ENCODE measurements at places on chromosomes 6 and 20. TPM values are rescaled to one million over a fixed set of nuclear protein-coding genes. Genes with fewer than 3 reads are reported as not detected.

- H3K27ac ChIP-seq, result peak overlapping the region; percentile 79
- peak overlapping the region; percentile 78 for H3K4me3 ChIP-seq
- peaks cover 56% of the 10 kb centered on the region for H3K36me3 ChIP-seq
- H3K4me1 ChIP-seq, result peaks cover 79% of the 10 kb centered on the region
- no peak for DNase-seq
- H3K27me3 ChIP-seq, result peaks cover 10% of the 10 kb centered on the region
Observed at GRCh38 chr20:48737434-48738093, 90.2 kb downstream of the PREX1 start.

Gene SALL4
- 0.08 TPM for polyA plus RNA-seq

- H3K4me1 ChIP-seq, result no peaks in the 10 kb centered on the region
- H3K27ac ChIP-seq, result no peak overlapping the region
- DNase-seq, result no peak
- no peaks in the 10 kb centered on the region for H3K36me3 ChIP-seq
- H3K27me3 ChIP-seq, result peaks cover 2% of the 10 kb centered on the region
Observed at GRCh38 chr6:113089056-113089455, 741.9 kb downstream of the RFPL4B start.

Gene ZBTB12
- polyA plus RNA-seq, result not detected

Gene FOXC1
- polyA plus RNA-seq, result not detected

GRCh38 chr6:140382355-140382754 lies 1007.9 kb upstream of the CITED2 start:
- H3K27me3 ChIP-seq, result no peaks in the 10 kb centered on the region
- no peaks in the 10 kb centered on the region for H3K36me3 ChIP-seq
- no peak overlapping the region for H3K4me3 ChIP-seq
- no peaks in the 10 kb centered on the region for H3K4me1 ChIP-seq

DNA sequence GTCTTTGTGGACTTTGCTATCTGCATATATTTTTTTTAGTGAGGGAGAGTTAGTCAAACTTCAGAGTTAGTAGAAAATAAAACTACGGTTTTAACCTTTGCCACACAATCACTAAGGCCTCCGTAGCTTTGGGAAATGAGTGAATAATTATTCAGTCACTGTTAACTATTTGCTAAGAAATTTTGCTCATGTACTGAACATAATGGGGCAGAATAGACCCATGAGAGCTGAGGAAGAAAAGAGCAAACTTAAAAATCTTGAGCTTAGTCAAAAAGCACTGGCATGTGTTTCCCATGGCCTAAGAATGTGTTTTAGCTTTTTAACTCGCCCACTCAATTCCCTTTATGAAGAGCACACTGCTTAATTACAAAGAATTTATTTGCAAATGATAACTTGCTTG lies 60.4 kb upstream of the SUPT3H start:
- no peaks in the 10 kb centered on the region for H3K36me3 ChIP-seq
- H3K4me3 ChIP-seq, result no peak overlapping the region
- no peak overlapping the region for H3K27ac ChIP-seq
- peaks cover 29% of the 10 kb centered on the region for H3K4me1 ChIP-seq
- DNase-seq, result no peak
- peaks cover 3% of the 10 kb centered on the region for H3K27me3 ChIP-seq

DNA sequence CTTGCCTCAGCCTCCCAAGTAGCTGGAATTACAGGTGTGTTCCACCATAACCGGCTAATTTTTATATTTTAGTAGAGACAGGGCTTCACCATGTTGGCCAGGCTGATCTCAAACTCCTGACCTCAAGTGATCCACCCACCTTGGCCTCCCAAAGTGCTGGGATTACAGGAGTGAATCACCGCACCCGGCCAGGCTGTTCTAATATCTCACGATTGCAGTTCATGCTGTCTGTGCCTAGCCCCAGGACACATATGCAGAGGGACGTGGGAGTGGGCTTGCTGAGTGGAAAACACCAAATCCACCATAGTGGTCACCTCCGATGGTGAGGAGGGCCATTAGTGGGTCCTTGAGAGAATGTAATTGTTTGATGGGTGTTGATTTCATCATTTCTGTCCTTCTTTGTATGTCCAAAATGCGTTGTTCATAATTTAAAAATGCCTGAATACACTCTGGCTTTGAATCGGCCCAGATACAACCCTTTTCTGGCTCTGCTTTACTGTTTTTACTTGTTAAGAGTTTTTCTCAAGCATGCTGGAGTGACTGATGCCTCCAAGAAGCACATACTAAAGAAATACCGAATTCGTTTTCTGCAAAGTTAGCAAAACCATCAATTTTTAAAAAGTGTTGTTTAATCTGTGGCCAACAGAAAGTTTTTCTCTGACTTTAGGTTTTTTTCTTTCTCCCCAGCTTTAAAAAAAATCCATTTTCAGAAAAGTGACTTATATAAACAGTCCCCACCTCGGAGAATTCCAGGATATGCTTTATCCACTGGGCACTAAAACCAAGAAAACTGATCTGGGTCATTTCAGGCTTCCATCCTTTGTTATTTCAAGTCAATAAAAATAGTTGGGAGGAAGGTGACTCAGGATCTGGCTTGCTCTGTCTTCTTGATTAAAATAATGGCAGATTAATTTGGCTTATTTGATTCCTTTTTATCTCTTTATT lies 18.8 kb upstream of the RALGAPA2 start:
- no peak for DNase-seq
- H3K36me3 ChIP-seq, result no peaks in the 10 kb centered on the region
- H3K27ac ChIP-seq, result no peak overlapping the region
- peaks cover 8% of the 10 kb centered on the region for H3K27me3 ChIP-seq

DNA sequence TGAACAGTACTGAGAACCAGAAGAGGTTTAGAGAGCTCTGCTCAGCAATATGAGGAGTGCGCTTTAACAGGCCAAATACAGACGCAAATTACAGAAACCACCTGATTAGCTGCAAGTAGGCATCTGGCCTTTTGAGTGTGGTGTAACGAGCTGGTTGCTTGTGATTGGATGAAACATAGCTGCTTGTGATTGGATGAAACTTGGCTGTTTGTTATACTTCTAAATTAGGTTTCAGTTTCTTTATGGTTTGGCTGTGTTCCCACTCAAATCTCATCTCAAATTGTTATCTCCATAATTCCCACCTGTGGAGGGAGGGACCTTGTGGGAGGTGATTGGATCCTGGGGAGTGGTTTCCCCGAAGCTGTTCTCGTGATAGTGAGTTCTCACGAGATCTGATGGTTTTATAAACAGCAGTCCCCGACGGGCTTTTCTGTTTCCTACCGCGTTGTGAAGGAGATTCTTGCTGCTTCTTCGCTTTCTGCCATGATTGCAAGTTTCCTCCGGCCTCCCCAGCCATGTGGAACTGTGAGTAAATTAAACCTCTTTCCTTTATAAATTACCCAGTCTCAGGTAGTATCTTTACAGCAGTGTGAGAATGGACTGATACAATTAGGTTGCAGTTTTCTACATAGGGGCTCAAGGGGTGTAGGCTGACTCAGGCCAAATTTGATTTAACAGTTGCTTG lies 655.9 kb upstream of the MAN1A1 start:
- H3K27ac ChIP-seq, result no peak overlapping the region
- H3K36me3 ChIP-seq, result no peaks in the 10 kb centered on the region
- H3K4me3 ChIP-seq, result peak overlapping the region; percentile 36
- no peak for DNase-seq
- no peaks in the 10 kb centered on the region for H3K4me1 ChIP-seq
- peaks cover 3% of the 10 kb centered on the region for H3K27me3 ChIP-seq

Gene PTP4A1
- polyA plus RNA-seq, result 56.5 TPM

All from immature natural killer cell (primary cell).